Head of caudate nucleus (tissue), 42 donors: ENCODE measurements at places on chromosomes 16 and 17.

- DNase-seq: peak; percentile 87
These were observed 2.3 kb upstream of the GRB2 start for GRCh38 chr17:75407655-75408352.

DNA sequence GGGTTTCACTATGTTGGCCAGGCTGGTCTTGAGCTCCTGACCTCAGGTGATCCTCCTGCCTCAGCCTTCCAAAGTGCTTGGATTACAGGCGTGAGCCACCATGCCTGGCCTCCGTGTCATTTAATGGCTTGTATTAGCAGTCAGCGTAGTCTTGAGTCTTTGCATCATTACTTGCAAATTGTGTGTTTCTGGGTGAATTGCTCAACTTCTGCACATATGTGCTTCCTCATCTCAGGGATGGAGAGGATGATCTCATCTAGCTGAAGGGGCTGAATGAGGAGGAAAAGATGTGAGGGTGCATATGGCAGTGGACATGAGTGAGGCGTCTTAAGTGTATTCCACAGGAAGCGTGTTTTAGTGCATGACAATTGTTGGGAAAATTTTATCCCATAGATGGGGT, 155.8 kb downstream of the SNX29 start:
- no peak for DNase-seq

- DNase-seq: no peak
These were observed 186.4 kb upstream of the CHMP6 start for GRCh38 chr17:80805032-80805751.

DNA sequence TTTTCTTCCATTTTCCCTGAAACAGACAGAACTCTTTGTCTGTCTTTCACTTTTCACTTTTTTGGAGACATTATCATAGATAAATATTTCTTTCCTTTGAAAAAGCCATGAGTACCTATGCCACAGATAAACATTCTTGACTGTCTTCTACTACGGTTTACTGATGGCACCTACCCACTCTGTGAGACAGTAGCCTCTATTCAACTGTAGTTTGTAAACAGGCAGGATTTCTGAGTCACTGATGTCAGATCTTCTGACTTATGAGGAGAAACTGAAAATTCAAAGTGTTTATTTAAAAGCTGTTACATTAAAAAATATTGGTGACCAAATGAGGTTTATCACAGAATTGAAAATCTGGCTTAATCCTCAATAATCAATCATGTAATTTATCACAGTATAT, 658.4 kb downstream of the TOX3 start:
- no peak for DNase-seq

DNA sequence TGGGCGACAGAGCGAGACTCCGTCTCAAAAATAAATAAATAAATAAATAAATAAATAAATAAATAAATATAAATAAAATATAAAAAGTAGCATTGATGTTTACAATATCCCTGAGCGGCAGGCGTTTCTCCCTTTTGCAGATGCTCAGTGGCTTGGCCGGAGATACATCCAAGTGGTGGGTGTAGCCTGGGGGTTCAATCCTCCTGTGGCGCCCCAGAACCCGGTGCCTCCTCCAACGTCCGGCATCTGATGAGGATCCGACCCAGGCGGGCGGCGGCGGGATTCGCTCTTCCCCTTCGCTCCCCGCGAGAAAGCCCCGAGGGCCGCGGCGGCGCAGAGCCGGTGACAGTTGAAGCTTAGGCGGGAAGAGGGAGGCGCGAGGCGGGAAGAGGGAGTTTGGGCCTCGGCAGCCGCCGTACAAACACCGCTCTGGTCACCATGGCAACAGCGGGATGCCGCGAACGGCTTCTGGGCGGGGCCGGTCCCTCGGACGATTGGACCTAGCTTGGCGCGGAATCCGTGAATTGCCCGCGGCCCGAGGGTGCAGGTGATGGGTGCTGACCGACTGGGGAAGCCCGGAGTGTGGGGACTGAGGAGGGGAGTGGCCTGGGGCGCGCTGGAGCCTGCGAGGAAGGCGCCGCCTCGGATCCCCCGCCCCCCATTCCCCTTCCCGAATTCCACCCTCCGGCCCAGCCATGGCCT, 12.7 kb upstream of the ALDOA start:
- DNase-seq: peak; percentile 93

DNA sequence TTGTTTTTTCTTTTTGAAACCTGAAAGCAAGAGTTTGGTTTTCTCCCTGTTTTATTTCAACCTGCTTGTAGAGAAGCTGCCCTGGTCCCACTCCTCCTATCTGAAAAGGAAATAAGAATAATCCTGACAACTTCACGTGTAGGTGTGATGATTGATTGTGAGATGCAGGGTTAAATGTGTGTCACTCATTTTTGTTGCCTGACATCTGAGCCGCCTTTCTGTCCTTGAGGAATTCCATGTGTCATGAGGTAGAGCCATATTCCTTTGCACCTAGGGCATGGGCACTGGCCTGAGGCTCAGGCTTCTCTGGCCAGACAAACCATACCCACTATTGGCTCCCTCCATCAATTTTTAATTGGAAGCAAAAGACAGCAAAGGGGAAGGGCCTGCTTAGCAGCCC, 10.2 kb upstream of the SMPD3 start:
- no peak for DNase-seq

GRCh38 chr17:15239491-15239890, 25.6 kb downstream of the PMP22 start:
- DNase-seq: no peak

- DNase-seq: no peak
These were observed 2.1 kb downstream of the PAGR1 start for GRCh38 chr16:29818082-29818481.

- DNase-seq: no peak
These were observed 145.5 kb upstream of the ASIC2 start for GRCh38 chr17:33438578-33438977.
